ENCODE measurements at places on chromosomes 12 and 14.

DNA sequence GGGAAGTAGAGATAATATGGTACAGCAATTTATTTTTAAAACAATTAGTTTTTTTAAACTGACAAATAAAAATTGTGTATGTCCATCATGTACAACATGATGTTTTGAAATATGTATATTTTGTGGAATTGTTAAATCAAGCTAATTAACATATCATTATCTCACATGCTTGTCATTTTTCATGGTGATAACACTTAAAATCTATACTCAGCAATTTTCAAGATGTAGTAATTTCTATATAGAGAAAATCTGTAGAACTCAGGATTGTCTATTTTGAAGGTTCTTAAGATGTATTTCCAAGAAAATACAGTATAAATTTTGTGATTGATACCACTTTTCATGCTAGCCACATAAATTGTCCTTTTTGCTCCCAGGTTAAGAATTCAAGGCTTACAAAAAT is 247.1 kb downstream of the FBXL14 start:
- no peak for DNase-seq

DNA sequence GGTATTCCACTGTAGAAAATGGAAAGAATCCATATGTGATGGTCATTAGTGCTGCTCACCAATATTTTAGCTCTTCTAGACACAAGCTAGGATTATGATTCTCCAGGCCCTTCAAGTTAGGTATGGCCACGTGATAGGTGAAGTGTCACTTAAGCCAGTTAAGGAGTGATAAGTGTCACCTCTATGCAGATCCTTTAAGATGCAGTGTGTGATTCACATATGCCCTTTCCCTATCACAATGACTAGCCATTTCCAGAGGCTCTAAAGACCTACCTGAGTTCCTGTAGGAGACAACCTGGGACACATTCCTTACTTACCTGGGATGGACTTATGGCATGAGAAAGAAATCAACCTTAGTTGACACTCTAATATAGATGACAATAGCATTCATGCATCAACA is 343.2 kb downstream of the NELL2 start:
- DNase-seq = no peak

DNA sequence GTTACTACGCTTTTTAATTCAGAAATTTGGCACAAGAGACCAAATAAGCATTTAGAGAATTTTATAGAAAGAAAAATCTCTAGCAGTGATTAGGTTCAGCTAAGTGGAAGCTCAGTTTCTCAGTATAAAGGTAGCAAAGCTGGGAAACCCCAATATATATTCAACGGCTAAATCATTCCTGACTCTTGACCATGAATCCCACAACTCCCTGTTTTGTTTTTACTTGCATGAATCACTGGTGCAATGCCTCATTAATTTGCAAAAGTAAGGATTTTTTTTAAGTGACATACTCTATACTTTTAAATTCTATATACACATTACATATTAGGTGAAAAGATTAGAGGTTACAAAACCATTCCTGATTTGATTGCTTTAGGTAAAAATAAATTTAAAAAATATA is 74.3 kb upstream of the PLEKHG7 start:
- DNase-seq = peak; percentile 53

DNA sequence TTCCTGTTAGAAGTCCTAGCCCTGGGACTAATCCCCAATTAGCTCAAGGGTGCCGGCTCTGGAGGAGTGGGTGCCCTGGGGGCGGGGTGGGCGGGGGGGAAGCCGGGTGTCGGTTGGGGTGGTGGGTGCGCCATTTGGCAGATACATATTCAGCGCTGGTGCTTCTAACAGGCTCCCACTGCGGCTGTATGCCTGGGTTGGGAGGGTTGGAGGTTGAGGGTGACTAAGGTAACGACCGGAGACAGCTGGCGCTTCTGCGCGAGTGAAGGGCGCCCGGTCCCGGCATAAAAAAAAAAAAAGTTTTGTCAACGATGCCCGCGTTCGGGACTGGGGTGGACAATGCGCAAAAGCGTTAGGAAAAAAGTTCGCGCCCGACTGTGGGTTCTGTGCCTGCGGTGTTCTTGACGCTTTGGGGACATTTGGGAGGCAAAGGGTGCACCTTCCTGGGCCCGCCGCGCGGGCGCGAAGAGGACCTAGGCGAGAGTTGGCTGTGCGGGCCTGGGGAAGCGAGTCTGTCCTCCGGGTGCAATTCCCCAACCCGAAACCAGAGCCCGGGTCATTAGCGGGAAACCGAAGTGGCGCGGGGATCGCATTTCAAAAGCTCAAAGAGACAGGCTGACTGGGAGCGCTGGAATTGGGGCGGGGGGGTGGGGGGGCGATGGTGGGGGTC is 19.2 kb downstream of the TBX3 start:
- DNase-seq = no peak

DNA sequence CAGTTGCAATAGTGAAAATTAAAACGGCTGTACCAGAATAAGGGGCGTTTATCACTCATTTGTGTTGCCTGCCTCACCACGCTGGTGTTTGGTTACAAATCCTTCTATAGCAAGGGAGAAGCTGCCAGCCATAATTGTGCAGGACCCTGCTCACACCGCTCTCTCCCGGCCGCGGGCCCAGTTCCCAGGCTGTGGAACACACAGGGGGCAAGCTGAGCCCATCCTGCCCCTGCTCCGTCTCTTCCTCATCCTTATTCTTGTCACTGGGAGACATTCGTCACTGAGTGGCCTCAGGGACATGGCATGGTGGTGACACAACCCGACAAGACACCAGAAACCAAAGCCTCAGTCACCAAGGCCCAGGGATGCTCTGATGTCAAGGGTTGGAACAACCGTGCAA is 116.3 kb upstream of the FKBP4 start:
- DNase-seq = no peak

GRCh38 chr12:6866163-6866919 is 990 bp upstream of the TPI1 start:
- DNase-seq = no peak

GRCh38 chr14:38310420-38310995 is 54.6 kb upstream of the CLEC14A start:
- DNase-seq = no peak

DNA sequence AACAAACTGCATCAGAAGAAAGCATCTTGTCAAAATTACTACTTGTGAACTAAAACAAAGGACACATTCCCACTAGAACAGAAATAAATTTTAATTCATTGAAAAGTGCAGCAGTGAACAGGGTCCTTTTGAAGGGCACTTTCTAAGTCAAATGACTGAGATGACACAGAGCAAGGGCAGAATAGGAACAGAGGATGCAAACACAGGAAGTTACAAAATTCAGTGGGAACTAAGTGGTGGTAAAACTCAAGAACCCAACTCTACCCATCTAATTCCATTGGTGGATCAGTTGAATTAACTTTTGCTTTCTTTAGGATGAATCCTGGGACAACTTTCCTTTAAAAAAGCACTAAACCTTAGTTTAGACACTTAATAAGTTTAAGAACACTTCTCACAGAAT is 45.8 kb downstream of the GNS start:
- no peak for DNase-seq

DNA sequence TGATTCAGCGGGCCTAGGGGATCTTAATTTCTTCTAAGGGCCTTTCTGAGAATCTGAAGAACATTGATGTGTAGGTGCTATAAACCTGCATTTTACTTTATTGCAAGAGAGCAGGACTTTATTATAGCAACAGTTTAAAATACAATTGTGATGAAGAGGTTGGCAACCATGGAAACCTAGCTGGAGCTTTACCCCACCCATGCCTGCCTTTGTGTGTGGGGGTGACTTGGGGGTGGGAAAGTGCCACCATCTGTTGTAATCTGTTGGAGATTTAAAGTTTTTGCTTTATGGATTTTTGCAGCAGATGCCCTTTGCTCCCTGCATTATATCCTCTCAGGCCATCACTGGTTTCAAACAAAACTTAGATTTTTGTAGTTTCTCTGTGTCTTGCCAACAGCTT is 64.6 kb downstream of the ATG14 start:
- DNase-seq = no peak

DNA sequence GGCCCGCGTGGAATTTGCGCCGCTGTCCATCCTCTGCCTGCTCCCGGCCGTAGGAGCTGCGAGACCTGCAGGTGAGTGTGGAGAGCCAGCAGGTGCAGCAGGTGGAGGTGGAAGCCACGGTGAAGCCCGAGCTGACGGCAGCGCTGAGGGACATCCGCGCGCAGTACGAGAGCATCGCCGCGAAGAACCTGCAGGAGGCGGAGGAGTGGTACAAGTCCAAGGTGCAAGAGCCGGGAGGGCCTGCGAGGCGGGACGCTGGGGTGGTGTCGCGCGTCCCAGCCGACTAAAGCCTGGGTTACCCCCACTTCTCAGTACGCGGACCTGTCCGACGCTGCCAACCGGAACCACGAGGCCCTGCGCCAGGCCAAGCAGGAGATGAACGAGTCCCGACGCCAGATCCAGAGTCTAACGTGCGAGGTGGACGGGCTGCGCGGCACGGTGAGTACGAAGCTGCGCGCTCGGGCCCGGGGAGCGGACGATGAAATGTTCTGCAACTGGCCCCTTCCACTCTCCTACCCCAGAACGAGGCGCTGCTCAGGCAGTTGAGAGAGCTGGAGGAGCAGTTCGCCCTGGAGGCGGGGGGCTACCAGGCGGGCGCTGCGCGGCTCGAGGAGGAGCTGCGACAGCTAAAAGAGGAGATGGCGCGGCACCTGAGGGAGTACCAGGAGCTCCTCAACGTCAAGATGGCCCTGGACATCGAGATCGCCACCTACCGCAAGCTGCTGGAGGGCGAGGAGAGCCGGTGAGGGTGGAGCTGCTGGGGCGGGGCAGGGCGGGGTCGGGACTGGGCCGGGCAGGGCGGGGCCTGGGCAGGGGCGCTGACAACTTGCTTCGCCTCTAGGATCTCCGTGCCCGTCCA is 2.1 kb downstream of the PRPH start:
- no peak for DNase-seq

DNA sequence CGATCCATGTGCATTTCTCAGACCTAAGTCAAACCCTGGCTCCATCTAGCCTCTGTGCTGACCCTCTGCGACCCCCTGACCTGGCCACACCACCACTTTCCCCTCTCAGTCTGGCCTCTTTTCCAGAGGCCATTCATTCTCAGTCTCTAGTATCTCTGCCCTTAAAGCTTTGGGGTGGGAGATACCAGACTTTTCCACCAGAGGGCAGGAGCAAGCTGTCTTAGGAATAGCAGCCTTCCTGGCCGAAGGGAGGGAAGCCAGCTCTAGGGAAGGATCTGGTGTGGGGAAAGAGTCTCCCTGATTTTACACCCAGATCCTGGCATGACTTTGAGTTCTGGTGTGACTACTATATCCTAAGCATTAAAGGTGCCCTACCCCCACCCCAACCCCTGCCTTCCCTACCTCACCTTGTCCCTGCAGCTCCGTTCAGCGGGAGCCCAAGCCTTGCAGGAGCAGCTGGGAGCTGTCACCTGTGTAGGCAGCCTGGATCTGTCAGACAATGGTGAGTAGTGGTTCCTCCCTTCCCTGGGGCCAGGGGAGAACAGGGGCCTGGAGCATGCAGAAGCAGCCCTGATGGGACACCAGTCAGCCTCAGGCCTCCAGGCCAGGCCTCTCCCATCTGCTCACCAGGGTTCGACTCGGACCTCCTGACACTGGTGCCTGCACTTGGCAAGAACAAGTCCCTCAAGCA is 6.6 kb downstream of the CARMIL3 start:
- peak; percentile 77 for DNase-seq

- no peak for DNase-seq
These were observed 23.9 kb downstream of the ANAPC7 start for GRCh38 chr12:110379631-110380030.

DNA sequence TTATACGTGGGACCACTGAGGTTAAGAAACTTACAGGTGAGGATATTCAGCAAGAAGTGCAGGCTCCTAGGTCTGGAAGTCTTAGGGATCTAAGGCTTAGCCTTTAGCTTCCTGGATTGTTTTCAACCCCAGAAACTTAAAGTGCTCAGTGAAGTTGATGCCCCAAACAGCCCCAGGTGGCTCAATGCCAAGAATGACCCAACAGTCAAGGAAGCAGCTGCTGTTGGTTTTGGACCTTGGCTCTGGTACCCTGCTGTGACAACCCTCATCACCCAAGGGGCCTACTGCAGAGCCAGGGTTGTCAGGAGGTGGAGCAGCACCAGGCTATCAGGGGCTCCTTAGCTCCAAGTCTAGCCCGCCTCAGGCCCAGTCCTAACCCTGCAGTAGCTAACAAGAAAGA is 36.8 kb downstream of the VDR start:
- DNase-seq = peak; percentile 47

DNA sequence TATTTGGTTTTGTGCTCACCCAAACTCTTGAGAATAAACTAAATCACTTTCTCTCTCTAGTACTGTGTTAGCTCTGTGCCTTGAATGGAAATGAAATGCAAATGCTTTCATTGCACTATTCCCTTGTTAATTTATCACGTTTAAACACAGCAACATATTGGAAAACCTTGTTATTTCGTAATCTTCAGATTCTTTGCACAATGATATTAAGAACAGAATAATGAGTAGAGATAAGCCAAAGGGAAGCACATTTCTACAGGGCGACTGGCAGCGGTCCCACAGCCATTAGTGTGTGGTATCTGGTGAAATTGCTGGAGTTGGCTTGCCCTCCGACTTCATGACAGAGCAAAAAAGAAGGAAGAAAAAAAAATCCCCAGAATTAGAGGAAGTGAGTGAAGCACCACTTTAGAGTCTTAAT is 166.1 kb upstream of the E2F7 start:
- DNase-seq = peak; percentile 38

DNA sequence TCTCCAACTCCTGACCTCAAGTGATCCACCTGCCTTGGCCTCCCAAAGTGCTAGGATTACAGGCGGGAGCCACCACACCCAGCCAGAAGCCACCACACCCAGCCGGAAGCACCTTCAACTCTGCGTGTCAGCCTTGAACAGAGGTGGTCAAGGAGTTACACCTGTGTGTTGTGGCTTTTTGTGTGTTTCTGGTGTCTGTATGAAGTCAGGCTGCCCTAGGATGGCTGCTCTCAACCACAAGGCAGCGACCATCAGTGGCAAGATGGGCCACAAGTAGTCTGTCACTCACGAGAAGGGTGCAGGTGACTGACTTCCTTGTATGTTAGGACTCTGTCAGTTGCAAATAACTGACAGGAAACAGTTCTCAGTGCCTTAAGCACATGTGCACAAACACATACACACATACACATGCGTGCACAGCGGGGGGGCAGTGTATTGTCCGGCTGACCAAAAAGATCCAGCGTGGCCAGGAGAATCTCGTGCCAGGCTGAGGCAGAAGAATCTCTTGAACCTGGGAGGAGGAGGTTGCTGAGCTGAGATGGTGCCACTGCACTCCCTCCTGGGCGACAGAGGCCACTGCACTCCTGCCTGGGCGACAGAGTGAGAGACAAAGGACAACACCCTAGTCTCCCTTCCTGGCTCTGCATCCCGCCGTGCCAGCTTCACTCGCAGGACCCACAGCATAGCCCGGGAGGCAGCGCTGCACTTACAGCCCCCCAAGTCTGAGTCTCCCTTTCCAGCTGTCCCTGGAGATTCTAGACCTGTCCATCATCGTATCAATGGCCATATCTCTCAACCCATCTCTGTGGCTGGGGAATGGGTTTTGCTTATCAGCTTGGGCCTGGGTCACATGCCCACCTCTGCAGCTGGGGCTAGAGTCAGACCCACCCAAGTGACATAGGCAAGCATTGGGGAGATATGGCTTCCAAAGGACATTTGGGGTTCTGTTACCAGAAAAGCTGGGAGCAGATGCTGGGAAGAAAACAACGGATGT is 13.7 kb downstream of the P2RX4 start:
- no peak for DNase-seq

All from fibroblast of skin of scalp (primary cell).